ENCODE measurements at places on chromosomes 2 and 18. TPM values are rescaled to one million over a fixed set of nuclear protein-coding genes. Genes with fewer than 3 reads are reported as not detected.

The OTOS gene
- total RNA-seq, result not detected

DNA sequence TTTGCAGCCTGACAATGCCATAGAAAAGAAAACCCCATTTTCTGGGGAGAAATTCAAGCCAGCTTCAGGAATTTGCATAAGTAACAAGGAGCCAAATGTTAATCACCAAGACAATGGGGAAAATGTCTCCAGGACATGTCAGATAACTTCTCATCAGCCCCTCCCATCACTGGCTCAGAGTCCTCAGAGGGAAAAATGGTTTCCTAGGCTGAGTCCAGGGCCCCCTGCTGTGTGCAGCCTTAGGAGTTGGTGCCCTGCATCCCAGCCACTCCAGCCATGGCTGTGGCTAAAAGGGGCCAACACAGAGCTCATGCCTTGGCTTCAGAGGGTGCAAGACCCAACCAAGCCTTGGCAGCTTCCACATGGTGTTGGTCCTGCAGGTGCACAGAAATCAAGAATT is 63.7 kb upstream of the FANCL start:
- H3K27me3 ChIP-seq, result no peaks in the 10 kb centered on the region
- H3K36me3 ChIP-seq, result no peaks in the 10 kb centered on the region
- no peak overlapping the region for H3K4me3 ChIP-seq
- H3K4me1 ChIP-seq, result no peaks in the 10 kb centered on the region

GRCh38 chr2:239311132-239312040 is 89.4 kb downstream of the HDAC4 start:
- no peak overlapping the region for H3K27ac ChIP-seq
- no peak overlapping the region for H3K4me3 ChIP-seq
- peaks cover 34% of the 10 kb centered on the region for H3K4me1 ChIP-seq

DNA sequence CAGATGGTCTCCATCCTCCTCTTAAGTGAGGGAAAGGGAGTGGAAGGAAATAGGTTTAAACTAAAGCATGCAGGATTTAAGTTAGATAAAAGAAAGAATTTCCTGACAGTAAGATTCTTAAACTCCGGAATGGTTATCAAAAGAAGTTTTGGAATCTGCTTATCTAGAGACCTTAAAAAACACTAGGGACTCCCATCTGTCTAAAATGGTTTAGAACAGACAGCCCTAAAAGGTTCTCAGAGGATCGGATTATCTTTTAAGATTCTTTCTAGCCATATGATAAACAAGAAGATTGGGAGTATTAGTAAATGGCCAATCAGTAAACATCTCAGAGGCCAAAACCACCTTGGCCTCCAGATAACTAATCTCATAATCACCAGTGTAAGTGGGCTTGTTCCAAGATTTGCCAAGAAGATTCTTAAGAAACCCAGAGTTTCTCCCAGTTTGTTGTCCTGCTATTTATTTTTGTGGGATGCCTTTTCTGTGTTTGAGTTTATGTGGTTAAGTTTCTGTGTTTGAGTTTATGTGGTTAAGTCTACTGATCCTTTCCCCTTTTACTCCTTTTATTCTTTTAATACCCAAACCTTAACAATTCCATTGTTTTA is 314.9 kb upstream of the NRP2 start:
- peaks cover 1% of the 10 kb centered on the region for H3K36me3 ChIP-seq
- peaks cover 11% of the 10 kb centered on the region for H3K27me3 ChIP-seq
- H3K27ac ChIP-seq, result peak overlapping the region; percentile 37
- H3K4me3 ChIP-seq, result no peak overlapping the region

Data from mesothelial cell of epicardium (in vitro differentiated cells).